ENCODE measurements at places on chromosomes 12 and 14.

GRCh38 chr14:100102156-100102785 is 37.0 kb downstream of the EVL start:
- no peak for DNase-seq

- DNase-seq = no peak
Measured at GRCh38 chr12:116066381-116067230, 210.9 kb downstream of the MED13L start.

DNA sequence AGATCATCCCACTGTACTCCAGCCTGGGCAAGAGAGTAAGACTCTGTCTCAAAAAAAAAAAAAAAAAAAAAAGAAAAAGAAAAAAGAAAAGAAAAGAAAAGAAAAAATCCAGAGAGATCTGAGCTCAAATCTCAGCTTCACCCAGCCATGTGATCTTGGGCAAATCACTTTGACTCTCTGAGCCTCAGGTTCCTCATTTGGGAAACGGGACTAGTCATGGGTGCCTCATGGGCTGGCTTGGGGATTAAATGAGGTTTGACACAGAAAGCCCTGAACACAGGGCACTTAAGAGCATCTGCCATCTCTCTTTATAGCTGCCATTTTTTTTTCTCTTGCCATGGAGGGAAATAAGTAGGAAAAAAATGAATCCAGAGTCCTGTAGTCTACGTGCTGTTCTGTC is 86.2 kb upstream of the MYL2 start:
- DNase-seq = no peak

- no peak for DNase-seq
Measured at GRCh38 chr12:113418213-113418879, 3.8 kb upstream of the SDSL start.

GRCh38 chr14:101064718-101065117 is 161.2 kb upstream of the RTL1 start:
- no peak for DNase-seq
